ENCODE measurements at places on chromosomes 5 and 9.

- no peak overlapping the region for H3K4me3 ChIP-seq
- no peak for DNase-seq
- peaks cover 15% of the 10 kb centered on the region for H3K4me1 ChIP-seq
Observed at GRCh38 chr9:129317179-129318011, 139.3 kb upstream of the IER5L start.

GRCh38 chr5:31563216-31563615 is 31.1 kb downstream of the C5orf22 start:
- no peaks in the 10 kb centered on the region for H3K4me1 ChIP-seq
- no peaks in the 10 kb centered on the region for H3K27me3 ChIP-seq
- no peak overlapping the region for H3K27ac ChIP-seq

DNA sequence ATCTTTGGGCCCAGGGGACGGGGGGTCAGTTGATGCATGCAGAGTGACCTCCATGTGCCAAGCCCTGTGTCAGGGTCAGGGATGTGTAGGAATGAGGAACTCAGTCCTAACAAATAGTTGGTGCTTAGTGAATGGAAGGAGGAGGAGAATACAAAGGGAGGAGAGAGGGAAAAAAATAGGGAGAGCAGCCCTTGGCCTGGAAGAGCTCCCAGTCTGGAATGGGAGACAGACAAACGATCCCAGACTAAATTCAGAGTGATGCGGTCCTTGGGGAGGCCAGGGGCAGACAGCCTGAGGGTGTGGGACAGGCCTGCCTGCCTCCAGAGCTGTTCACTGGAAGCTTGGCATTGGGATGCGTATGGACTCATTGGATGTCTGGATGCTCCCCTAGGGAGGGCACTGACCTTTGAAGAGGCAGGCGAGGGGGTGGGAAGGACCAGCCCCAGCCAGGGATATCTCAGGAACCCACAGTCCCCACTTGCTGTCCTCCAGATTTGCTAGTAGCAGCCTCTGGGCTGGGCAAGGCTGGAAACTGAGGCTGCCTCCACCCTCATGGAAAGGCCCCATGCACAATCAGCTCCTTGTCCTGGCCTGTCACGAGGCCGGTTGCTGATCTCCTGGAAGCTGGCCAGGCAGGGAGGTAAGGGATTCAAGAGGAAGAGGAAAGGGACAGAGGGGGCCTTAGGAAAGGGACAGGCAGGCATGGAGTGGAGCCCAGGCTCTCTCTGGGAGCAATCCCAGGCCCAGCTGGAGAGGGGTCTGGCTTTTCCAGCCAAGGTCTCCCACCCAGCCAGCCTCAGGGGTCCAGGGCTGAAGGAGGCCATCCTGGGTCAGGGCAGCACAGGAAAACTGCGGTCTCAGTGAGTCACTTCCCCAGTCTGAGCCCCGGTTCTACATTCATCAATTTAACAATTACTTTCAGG is 69.0 kb upstream of the GGTA1 start:
- no peaks in the 10 kb centered on the region for H3K4me1 ChIP-seq
- no peak overlapping the region for H3K27ac ChIP-seq
- H3K4me3 ChIP-seq = no peak overlapping the region
- DNase-seq = no peak
- peaks cover 3% of the 10 kb centered on the region for H3K27me3 ChIP-seq
- no peaks in the 10 kb centered on the region for H3K36me3 ChIP-seq

GRCh38 chr5:180027459-180028089 is 44.0 kb downstream of the RNF130 start:
- no peak for DNase-seq
- no peaks in the 10 kb centered on the region for H3K27me3 ChIP-seq
- no peak overlapping the region for H3K4me3 ChIP-seq
- H3K4me1 ChIP-seq = no peaks in the 10 kb centered on the region

DNA sequence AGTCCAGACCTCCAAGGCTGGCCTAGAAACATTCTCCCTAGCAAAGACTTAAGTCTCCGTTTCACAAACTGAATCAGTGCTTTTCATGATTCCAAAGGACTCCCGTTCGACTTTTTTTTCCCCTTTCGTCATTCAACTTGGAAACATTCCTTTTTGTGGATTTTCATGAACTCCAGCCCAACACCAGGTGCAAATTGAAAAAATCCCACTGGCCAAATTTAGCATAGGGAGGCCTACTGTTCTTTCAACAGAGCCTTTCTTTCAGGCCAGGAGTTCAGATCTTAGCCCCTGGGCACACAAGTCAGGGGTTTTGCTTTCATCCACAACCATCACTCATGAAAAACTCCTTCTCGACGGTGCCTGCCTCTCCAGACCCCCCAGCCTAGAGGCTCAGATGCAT is 285.3 kb downstream of the PIK3R1 start:
- H3K4me3 ChIP-seq = no peak overlapping the region
- no peak for DNase-seq
- peaks cover 8% of the 10 kb centered on the region for H3K27me3 ChIP-seq
- H3K27ac ChIP-seq = no peak overlapping the region

GRCh38 chr9:134315716-134316448 is 10.4 kb upstream of the RXRA start:
- peaks cover 6% of the 10 kb centered on the region for H3K27me3 ChIP-seq
- H3K27ac ChIP-seq = no peak overlapping the region
- no peak overlapping the region for H3K4me3 ChIP-seq

GRCh38 chr5:95993266-95993665 is 31.6 kb upstream of the ELL2 start:
- H3K4me3 ChIP-seq = no peak overlapping the region
- no peaks in the 10 kb centered on the region for H3K36me3 ChIP-seq
- no peaks in the 10 kb centered on the region for H3K4me1 ChIP-seq
- no peak for DNase-seq

DNA sequence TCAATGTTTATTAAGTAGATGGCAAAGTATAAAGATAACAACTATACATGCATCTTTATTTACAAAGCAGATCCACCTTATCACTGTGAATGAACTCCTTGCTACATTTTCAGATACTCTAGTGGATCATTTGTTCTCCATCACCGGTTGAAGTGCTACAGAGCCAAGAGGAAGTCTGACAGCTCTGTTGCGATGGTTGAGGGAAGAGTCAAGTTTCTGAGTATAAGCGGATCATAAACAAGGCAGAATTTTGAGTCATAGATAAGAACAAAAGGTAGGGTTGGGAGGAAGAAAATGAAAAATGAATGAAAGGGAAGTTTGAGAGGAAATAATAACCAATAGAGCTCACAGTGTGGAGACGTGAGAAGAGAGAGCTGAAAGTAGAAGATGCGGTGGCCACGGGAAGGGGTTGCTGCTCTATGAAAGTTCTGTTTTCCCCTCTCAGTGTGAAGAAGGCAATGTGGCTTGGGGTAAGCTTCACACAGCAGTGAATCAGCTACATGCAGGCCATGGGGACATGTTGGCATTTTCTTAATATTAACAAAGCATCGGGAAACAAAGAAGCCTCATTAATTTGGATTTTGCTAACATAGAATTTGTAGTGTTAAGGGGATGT is 30.8 kb upstream of the KCNN2 start:
- H3K27ac ChIP-seq = no peak overlapping the region
- DNase-seq = no peak
- H3K27me3 ChIP-seq = no peaks in the 10 kb centered on the region
- H3K36me3 ChIP-seq = no peaks in the 10 kb centered on the region
- H3K4me1 ChIP-seq = no peaks in the 10 kb centered on the region

DNA sequence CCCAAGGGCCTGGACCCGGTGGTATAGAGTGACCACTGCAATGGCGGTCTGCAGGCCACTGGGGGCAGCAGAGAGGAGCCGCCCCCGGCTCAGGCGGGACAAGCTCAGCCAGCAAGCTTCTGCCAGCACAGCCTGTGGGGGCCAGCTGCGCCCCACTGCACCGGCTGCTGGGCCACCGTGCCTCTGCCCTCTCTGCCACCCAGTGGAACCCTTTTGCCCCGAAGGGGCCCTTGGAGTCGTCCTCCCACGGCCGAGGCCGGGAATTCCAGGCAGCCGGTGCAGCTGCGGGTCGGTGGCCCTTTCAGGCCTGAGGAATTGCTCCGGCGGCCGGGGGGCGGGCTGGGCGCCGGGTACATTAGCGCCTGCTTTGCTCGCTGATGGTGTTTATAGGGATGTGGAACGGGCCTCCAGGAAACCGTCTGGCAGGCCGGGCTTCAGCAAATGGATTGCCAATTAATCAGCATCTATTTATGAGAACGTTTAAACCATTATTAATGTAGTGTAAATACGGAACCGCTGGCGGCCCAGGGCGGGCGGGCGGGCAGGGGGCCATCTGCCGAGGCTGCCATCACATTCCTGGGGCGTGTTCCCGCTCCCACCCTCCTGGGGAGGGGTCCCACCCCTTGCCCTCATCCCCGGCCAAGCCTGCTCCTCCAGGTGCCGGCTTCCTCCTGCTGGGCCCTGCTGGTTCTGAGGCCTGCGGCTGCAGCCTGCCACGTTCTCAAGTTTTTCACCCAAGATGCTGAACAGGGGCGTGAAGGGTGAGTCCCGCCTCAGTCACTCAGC is 127.4 kb downstream of the BARX1 start:
- DNase-seq = peak; percentile 23
- H3K4me1 ChIP-seq = peaks cover 2% of the 10 kb centered on the region
- H3K36me3 ChIP-seq = no peaks in the 10 kb centered on the region
- peaks cover 21% of the 10 kb centered on the region for H3K27me3 ChIP-seq
- H3K4me3 ChIP-seq = no peak overlapping the region
- H3K27ac ChIP-seq = no peak overlapping the region

Measured in T-helper 2 cell treated with Interferon-gamma antibody and Interleukin-4, amounts not matched to agents 5 μg/mL and 100 μg/mL, for 36 hours (primary cell).